Inflammatory macrophage (primary cell): ENCODE measurements at places on chromosomes 3 and 15.

DNA sequence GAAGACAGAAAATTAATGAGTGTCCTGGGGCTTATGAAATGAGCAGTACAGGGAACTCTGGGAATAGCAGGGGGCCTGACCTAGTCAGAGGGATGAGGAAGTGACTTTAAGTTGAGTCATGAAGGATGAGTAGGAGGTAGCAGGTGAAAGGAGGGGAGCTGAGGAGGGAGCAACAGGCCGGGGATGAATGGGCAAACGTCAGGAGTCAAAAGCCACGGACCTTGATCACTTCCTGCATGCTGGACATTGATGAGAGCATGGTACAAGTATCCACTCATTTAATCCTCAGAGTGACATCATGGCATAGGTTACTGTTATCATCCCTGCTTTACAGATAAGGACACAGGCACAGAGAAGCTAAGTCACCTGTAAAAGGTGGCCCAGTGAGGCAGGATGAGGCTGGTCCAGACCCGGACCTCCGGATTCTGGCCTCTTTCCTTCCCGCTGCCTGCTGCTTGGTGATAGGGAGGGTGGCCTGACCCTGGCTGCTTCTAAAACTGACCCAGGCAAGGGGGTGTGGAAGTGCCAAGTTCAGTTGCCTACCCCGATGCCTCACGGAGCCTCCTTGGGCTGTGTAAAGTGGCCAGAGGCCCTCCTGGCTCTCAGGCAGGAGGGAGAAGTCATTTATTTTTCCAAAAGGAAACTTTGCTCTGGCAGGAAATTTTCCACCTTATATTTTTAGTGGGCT, 7.6 kb downstream of the CORO2B start:
- peak; percentile 24 for DNase-seq

DNA sequence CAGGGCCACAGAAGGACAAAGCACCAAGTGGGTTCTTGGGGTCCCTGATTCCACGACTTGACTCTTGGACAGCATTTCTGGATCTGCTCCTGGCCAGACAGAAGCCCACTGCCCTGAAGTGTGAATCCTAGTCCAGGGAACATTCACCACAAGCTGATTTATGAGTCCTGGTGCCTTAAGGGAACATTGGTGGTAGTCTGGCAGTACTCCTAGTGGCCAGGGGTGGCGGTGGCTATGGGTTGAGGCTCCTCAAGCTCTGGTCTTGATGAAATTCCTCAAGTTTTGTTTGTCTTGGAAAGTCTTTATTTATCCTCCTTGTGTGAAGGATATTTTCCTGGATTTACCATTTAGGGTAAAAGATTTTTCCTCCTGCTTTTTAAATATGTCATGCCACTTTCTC, 307.5 kb downstream of the PYDC2 start:
- no peak for DNase-seq

DNA sequence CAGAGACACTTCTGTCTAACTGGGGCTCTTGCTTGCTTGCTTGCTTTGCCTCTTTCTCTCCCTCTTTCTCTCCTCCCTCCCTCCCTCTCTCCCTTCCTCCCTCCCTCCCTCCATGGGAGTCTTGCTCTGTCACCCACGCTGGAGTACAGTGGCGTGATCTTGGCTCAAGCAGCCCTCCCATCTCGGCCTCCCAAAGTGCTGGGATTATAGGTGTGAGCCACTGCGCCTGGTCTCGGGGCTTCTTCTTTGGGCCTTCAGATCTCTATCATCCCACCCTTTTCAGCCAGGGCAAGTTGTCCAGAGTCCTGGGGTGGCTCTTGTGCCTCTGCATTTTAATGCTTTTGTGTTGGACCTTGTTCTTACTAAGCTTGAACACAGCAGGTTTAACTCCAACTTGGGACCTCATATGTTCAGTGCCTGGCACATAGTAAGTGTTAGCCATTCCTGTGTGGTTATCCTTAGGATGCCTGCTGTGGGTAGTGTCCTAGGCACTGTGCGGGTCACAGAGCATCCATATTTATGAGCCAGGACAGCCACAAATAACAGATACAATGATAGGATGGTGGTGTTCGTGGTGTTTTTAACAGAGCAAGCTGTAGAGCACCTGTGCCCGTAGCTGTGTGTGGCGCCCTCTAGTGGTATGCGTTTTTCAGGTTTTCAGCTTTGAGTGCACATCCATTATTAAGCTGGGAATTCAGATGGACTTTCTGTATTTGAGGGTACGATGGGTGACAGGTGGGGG, 75.1 kb downstream of the CCK start:
- DNase-seq, result peak; percentile 39

GRCh38 chr3:130414457-130414856, 69.0 kb downstream of the COL6A5 start:
- DNase-seq, result peak; percentile 30

DNA sequence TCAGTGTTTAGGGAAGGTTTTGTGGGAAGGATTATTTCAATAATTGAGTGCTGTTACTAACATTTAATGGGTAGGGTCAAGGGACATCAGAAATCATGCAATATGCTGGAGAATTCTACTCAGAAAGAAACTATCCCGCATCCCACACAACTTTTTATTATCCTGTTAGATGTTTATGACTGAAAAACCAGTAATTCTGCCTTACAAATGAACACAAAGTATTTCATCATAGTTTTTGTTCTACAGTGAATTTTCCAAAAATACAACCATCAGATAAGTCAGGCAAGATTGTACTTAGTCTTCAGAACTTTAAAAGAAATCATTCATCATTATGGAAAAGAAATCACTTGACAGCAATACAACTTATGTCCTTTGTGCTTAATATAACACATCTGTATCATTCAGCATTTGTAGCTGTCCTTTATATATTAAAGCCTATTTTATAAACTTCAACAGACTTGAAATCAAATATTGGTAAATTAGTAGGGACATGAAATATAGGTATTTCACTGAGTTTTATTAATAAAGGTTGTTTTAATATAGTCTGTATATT, 61.9 kb downstream of the TRPM7 start:
- DNase-seq, result no peak

DNA sequence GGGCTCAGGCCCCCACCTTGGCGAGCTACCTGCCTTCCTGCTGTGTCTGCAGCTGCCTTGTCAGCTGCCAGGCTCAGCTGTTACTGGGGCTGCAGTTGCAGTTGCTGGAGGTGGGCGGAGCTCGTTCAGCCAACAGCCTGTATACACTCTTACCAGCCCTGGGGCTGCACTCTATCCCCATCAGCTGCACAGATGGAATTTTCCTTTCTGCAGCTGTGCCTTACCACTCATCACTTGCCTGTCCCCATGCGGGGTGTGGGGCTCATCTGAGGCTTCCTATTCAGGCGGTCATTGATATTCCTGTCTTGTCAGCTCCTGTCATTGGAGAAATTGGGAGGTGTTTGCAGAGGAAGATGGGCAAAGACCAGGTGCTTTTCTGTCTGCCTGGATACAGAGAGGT, 9.1 kb upstream of the SYN2 start:
- no peak for DNase-seq

DNA sequence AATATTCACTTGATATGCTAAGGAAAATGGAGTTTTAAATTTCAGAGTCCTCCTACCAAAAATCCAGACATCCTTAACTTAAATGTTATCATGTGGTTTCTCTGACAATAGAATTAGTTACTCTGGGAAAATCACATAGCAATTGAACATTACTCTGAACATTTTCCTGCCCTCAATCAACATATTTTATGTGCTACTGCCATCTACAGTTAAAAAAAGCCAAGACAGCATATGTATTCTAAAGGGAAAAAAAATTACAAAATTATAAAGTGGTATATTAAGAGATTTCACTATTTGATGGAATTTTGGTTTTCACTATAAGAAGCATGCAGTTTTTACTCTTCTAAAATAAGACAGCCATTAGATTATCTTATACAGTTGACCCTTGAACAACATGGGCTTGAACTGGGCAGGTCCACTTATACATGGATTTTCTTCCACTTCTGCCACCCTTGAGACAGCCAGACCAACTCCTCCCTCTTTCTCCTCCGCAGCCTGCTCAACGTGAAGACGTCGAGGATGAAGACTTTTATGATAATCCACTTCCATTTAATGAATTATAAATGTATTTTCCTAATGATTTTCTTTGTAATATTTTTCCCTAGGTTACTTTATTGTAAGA, 122.3 kb downstream of the ATP1B3 start:
- DNase-seq, result no peak

GRCh38 chr15:68560501-68561113, 18.2 kb upstream of the CORO2B start:
- DNase-seq, result no peak

DNA sequence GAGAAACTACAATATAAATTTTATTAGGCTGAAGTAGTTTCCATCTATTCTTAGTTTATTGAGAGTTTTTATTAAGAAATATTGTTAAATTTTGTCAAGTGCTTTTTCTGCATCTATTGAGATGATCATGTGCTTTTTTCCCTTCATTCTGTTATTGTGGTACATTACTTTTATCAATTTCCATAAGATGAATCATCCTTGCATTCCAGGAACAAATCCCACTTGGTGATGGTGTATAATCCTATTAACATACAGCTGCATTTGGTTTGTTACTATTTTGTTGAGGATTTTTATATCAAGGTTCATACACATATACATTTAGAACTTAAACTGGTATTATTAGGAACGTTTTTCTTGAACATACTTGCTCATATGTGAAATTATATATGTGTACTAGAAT, 199.8 kb downstream of the TBC1D5 start:
- DNase-seq, result no peak

DNA sequence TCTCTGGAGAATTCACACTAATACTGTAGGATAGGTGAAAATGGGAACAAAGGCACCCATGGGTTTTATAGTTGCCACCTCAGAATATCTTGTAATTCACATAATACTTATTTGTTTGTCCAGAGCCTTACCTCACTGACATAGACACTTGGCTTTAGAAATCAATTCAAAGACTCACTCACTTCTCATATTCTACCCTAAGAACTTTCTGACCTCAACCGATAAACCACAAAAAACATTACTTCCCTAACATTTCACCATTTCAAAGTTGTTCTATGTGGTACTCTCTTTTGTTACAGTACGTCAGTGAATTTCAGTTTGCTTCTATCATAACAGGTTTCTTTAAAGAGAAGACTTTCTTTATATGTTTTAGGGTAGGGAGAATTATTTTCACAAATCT, 359.3 kb downstream of the IGSF11 start:
- no peak for DNase-seq

DNA sequence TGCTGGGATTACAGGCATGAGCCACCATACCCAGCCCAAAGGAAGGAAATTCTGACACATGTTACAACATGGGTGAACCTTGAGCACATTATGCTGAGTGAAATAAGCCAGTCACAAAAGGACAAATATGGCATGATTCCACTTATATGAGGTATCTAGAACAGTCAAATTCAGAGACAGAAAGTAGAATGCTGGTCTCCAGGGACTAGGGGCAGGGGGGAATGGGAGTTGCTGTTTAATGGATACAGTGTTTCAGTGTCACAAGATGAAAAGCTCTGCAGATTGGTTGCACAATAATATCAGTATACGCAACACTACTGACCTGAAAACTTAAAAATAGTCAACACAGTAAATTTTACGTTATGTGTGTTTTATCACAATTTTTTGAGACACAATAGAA, 4.1 kb downstream of the SPATA12 start:
- DNase-seq, result peak; percentile 62

- no peak for DNase-seq
Observed at GRCh38 chr3:46626039-46626438, 13.7 kb downstream of the FAM240A start.

GRCh38 chr3:195407531-195408409, 35.0 kb downstream of the ACAP2 start:
- no peak for DNase-seq

- no peak for DNase-seq
Observed at GRCh38 chr15:68797191-68797590, 23.5 kb downstream of the ANP32A start.

DNA sequence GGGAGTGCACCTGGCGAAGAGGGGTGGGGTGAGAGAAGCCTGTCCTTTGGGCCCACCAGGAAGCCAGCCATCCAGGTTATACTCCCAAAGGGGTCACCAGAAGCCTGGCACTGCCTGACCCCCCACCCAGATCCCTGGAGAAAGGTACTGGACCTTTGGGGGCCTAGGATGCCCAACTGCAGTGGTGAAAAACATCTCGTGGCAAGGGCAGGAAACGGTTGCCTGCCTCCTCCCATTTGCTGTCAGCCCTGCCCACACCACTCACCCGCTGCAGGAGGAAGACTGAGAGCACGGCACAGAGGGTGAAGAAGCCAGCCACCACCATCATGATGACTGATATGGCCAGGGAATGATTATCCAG, 2.2 kb upstream of the ULK3 start:
- peak; percentile 6 for DNase-seq

- peak; percentile 58 for DNase-seq
Observed at GRCh38 chr3:130093741-130094391, 12.2 kb downstream of the ALG1L2 start.

DNA sequence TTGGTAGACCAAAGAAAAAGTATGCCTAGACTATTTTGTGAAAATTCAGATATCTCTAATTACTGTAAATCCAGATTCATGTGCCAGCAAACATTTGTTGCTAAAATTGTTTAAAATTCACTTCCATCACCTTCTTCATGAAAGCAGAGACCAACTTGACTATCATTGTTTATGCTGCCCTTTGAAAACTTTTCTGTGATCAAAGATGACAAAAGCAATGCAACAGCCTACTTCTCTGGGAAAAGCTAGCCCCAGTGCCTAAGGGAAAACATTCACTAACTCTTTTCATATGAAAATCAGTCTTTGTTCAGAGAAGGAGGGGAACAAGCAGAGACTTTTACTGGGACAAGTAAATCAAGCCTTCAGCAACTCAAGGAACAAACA, 178.0 kb upstream of the P2RY1 start:
- DNase-seq, result no peak

- no peak for DNase-seq
Observed at GRCh38 chr15:53872410-53872809, 105.8 kb upstream of the UNC13C start.

DNA sequence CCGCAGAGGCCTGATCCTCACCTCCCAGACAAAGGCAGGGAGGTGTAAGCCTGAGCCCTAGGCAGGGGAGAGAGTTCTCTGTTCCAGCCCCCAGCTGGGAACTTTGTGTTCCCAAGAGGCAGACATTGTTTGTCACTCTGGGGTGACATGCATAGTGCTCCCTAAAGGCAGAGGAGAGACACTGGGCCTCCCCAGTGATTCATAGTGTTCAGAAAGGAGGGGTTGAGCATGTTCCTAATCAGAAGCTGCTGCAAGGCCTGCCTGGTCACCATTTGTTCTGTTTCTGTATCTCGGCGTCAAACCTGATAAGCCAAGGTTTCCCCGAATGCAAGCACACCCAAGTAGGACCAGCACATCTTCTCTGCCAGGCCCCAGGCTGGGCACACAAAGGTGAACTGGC, 24.0 kb upstream of the SLC6A6 start:
- peak; percentile 52 for DNase-seq

- DNase-seq, result no peak
Observed at GRCh38 chr3:160444411-160444810, 5.2 kb downstream of the TRIM59 start.
